ENCODE measurements at places on chromosomes 7 and 10.

DNA sequence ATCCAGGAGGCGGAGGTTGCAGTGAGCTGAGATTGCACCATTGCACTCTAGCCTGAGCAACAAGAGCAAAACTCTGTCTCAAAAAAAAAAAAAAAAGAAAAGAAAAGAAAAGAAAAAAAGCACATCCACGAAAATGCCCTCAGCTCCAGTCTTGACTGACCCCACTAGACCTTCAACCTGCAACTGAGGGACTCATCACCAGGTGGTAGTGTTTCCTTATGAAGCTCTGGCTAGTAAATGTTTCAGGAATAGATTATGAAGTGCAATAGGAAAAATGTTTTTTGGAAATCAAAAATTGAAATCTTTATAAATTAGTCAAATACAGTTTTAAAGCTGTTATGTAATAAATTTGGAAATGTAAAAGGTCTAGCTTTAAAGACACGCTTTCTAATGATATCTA is 22.4 kb downstream of the TLL2 start:
- no peak for DNase-seq

- DNase-seq: no peak
Observed at GRCh38 chr10:91925022-91925320, 1.4 kb downstream of the BTAF1 start.

DNA sequence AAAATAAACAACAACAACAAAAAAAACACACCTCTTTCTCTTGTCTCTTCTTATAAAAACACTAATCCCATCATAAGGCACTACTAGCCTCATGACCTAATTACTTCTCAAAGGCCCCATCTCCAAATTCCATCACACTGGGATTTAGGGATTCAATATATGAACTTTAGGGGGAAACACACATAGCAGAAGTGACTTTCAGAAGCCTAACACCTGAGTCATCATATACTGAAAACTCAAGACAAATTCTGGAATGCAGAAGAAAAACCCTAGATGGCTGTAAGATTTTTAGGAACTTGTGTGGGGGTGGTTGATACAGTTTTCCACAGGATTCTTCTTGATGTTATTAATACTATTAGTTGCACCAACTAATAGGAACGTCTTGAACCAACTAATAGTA is 33.7 kb upstream of the CSTF2T start:
- DNase-seq: no peak

- DNase-seq: no peak
Observed at GRCh38 chr7:28669330-28669729, 257.0 kb downstream of the CREB5 start.

GRCh38 chr7:2120251-2120660 is 112.5 kb downstream of the MAD1L1 start:
- DNase-seq: peak; percentile 23

GRCh38 chr10:34661580-34661979 is 153.5 kb downstream of the PARD3 start:
- no peak for DNase-seq

- DNase-seq: no peak
Observed at GRCh38 chr10:33489501-33490176, 155.2 kb upstream of the NRP1 start.

GRCh38 chr10:28558923-28559508 is 26.1 kb downstream of the WAC start:
- no peak for DNase-seq

DNA sequence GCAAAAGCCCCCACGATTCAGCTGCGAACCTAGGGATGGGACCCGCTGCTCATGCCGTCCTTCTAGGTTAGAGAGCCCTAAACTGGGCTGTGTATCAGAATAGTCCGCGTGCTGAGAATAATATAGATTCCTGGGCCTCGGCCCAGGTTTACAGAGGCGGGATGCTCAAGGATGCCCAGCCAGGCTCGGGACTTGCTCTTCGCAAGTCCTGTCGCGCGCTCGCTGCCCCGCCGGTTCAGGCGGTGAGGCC is 266 bp upstream of the STMP1 start:
- DNase-seq: no peak

DNA sequence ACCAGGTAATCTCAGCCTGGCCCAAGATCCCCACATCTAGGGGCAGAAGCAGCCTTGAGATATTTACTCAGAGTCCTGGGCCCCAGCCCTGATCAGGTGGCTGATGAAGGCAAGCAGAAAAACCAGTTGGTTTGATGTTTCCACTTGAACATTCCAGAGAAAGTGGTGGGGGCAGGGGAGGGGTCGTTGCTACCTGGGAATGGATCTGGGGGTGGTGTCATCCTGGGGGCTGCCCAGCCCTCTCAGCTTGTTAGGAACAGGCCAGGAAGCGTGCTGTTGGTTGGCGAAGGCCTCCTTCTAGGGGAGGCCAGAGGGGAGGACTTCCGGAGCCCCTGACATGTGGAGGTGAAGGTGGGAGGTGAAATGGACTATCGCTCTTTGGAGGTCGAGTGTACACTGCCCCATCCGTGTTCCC is 3.7 kb upstream of the ABHD11 start:
- no peak for DNase-seq

DNA sequence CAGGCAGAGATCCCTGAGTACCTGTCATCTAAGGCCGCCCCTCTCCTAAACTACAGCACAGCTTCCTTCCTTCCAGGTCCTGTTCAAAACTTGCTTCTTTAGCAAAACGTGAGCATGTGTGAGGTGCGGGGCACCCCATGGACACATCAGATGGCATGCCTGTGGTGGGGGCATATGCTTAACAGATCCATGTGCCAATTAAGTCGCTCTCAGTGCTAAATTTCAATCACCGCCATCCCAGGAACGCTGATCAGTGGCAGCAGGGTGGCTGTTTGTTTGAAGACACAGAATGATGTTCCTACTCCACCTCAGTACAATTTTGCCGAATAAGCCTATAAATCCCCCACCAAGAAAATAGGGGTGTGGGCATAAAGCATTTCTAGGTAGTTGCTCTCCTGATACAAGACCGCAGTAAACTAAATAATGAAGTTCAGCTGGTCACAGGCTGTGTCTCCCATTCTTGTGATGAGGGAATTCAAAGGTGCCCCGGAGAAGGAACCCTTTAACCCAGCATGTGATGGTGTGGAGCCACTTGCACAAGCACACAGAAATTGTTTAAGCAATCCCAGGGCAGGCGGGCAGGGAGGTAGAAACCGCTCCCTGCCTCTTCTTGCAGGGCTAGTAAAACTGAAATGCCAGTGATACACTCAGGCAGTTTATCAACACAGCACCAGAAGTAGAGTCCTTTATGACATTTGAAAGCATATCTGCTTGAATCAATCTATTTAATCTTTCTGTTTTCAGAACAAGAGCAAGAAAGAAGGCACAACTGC is 205.7 kb downstream of the SORCS1 start:
- no peak for DNase-seq

GRCh38 chr7:29894256-29894655 is 87.9 kb downstream of the WIPF3 start:
- no peak for DNase-seq

- DNase-seq: no peak
Observed at GRCh38 chr10:12729885-12730284, 271.6 kb downstream of the CCDC3 start.

- no peak for DNase-seq
Observed at GRCh38 chr7:151349507-151349853, 7.9 kb downstream of the NUB1 start.

- DNase-seq: no peak
Observed at GRCh38 chr7:32250003-32250402, 179.8 kb upstream of the PDE1C start.

DNA sequence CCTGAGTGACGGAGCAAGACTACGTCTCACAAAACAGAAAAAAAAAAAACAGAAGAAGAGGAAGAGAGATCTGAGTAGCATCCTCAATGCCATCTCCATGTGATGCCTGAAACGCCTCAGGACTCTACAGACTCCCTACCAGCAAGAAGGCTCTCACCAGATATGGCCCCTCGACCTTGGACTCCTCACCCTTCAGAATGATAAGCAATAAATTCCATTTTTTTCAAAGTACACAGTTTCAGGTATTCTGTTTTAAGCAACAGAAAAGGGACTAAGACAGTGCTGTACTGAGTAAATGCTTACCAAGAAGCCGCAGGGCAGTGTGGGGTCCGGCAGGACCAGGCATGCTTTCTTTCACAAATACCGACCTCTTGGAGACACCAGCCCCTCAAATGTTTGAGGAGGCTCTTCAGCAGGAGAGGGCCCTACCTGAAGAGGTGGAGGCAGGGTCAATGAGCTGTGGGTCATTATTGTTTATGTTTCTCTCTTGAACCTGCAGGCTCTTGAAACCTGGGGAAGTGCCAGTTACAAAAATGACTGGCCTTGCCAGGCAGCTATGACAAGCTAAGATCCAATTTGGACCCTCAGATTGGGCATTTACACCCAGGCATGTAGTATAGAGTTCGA is 204.1 kb upstream of the LYZL1 start:
- DNase-seq: no peak

GRCh38 chr10:1036341-1036791 is 10.7 kb upstream of the IDI2 start:
- no peak for DNase-seq

GRCh38 chr10:117622471-117623184 is 80.1 kb downstream of the EMX2 start:
- DNase-seq: no peak

- DNase-seq: no peak
Observed at GRCh38 chr7:95684037-95684436, 87.7 kb upstream of the PDK4 start.

DNA sequence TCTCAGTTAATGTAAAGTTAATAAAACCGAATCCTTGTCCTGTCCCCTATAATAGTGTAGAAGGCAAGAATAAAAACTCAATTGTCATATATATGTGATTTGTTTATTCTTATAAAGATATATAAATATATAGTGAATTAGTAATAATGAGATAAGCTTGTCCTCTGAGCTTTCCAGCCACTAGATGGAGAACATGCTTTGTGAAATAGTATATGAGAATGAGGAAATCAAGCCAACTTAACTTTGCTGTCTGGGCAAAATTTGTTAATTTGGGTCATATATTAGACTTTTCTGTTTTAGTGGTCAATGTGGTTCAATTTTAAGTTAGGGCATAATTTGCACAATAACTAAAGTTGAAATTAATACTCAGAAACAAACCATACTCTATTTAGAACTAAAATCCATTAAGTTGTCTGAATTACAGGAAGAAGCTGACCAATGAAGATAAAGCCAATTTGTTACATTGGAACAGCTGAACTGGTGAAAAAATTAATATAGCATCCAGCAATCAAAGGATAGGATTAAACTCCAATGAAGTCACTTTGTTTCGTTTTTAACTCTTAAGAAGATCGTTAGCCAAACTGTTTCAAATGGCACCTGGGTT is 595.0 kb downstream of the ARL4A start:
- DNase-seq: no peak

DNA sequence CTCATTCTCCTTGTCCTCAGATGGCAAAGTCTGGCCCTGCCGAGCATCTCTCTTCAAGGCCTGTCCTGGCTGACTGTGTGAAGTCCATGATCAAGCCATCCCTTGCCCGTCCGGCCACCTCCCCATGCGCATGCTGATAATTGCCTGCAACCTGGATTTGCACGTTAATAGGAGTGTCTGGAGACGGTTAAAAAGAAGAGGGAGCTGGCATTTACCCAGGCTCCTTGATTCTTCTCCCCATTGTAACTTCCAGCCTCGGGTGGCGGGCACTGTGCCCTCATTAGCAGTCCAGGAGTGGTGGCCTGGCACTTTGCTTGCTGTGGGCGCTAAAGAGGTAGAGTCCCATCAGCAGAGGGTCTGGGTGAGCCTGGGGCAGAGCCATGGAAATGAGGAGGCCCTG is 157.4 kb downstream of the C10orf105 start:
- DNase-seq: no peak

GRCh38 chr10:127207081-127207480 is 10.7 kb upstream of the INSYN2A start:
- DNase-seq: no peak

DNA sequence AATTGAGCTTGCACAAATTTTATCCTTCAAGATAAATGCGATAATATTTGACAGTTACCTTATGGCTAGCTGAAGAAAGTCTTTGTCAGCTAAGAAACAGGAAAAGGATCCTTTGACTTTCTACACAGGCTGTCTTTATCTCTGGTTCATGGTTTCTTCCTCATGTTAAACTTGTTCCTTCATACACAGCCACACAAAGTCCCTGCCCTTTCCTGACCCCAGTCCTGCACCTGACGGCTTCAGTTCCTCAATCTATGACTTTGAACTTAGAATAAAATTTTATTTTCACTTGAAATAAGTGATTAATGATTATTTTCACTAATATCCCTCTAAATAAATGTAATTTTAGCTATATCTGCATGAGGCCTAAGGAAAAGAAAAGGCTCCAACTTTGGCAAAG is 77.8 kb upstream of the PRSS1 start:
- DNase-seq: no peak

- no peak for DNase-seq
Observed at GRCh38 chr10:133401500-133401899, 7.5 kb downstream of the MTG1 start.

GRCh38 chr7:149281508-149282330 is 19.7 kb downstream of the ZNF783 start:
- no peak for DNase-seq

- DNase-seq: no peak
Observed at GRCh38 chr7:23220690-23221305, 25.8 kb upstream of the GPNMB start.

- no peak for DNase-seq
Observed at GRCh38 chr10:95279042-95279820, 11.6 kb downstream of the PDLIM1 start.

- no peak for DNase-seq
Observed at GRCh38 chr7:135386181-135386580, 123.7 kb downstream of the CNOT4 start.

- no peak for DNase-seq
Observed at GRCh38 chr7:65798111-65799075, 74.5 kb upstream of the VKORC1L1 start.

DNA sequence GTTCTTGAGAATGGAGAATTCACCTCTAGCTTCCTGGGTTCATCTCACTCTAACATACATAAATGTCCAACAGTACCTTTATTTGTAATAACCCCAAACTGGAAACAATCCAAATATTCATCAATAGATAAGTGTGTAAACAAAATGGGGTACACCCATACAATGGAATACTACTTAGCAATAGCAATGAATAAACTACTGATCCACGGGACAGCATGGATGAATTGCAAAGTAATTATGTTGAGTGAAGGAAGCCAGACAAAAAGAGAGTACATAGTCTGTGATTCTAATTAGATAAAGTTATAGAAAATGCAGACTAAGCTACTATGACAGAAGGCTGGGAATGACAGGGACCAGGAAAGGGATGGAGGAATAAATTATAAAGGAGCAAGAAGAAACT is 391.3 kb downstream of the CCSER2 start:
- no peak for DNase-seq

DNA sequence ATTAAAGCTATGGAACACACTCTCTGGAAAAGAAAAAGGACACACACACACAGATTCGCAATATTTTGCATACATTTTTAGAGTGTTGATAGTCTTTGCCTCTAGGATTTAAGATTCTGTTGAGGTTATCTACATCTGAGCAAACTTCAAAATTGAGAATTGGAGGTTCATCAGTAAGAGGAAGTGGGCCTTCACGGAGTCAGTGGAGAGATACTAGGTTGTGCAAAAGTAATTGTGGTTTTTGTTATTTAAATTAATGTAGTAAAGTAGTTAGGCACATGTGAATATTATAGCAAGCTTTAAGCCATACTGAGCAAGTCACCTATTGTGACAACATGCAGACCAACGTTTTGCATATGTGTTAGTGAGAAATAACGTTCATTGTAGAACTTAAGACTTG is 19.8 kb upstream of the NXPH1 start:
- no peak for DNase-seq
